ENCODE measurements at places on chromosomes 11 and 22.
A peak's percentile ranks its signal among the peaks of the same experiment; 100 is the strongest.

GRCh38 chr11:128940156-128940555 is 2.5 kb downstream of the TP53AIP1 start:
- no peak for DNase-seq

- DNase-seq, result no peak
Measured at GRCh38 chr11:107706531-107706930, 5.3 kb downstream of the SLN start.

GRCh38 chr11:17573526-17573925 is 26.5 kb downstream of the OTOG start:
- DNase-seq, result no peak

- no peak for DNase-seq
Measured at GRCh38 chr11:19674836-19675235, 37.8 kb upstream of the NAV2 start.

DNA sequence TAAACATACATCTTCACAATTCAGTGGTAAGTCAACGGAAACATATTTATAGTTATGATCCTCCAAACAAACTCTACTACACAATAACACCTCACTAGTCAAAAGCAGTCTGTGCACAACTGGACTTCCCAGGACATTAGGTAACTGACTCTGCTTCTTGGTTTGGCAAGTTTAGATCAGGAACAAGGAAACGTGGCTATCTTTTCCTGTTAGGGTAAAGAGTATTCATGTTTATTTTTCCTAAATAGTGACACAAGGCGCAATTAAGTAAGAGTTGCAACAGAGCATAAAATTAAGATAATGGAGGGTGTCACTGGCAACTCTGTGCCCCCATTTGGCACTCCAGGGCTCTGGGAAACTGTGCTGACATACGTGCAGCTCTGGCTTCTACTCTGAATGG is 70.2 kb upstream of the TP53AIP1 start:
- DNase-seq, result no peak

- DNase-seq, result no peak
Measured at GRCh38 chr11:93983542-93984195, 37.5 kb upstream of the HEPHL1 start.

DNA sequence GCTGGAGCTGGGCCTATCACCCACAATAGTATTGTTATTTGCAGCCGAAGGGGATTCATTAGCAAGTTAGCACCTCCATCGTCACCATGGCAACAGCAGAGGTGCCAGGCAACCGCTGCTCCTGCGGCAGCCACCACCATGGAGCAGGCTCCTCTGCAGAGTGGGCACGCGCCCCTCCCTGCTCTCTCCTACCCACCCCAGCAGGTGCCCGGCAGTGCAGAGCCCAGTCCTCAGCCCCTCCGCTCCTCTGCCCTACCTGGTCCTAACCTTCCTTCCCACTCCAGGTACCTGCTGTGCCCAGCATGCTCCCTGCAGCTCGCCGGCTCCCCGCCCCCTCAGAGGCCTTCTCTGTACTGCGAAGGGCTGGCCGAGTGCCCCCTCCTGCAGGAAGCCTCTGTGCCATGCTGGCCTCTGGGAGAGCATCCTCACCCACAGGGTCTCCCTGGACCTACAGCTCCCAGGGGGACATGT is 3.6 kb downstream of the DUSP8 start:
- DNase-seq, result no peak

DNA sequence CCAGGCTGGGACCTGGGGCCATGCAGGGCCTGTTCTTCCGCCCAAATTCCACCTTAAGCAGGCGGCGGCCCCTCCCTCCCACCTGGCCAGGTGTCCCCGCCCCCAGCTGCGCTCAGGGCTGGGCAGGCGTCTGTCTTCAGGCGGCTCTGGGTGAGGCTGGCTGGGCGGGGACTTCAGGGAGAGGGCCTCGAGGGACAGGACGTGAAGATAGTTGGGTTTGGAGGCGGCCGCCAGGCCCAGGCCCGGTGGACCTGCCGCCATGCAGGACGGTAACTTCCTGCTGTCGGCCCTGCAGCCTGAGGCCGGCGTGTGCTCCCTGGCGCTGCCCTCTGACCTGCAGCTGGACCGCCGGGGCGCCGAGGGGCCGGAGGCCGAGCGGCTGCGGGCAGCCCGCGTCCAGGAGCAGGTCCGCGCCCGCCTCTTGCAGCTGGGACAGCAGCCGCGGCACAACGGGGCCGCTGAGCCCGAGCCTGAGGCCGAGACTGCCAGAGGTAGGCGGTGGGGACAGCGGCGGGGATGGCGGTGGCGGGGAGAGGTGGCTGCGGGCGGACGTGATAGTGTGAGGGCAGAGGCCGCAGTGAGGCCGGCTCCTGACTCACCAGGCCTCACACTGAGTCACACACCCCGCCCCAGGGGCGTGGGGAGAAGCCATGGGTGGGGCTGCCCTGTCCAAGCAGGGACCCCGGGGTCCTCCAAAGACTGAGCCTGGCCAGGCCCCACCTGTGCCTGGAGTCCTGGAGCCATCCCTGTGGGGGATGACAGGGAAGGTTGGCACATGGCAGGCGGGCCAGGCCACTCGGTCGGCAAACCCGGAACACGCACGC is at the start of gene PKP3:
Gene PKP3 (plus strand): TSS at position 176 of the 824 bp plus-strand sequence. CDS start 84 bp downstream, at position 260.
- DNase-seq, result no peak

GRCh38 chr22:42060489-42060888 is 10.1 kb downstream of the NAGA start:
- DNase-seq, result no peak

- no peak for DNase-seq
Measured at GRCh38 chr22:29937940-29938693, 55.1 kb downstream of the MTMR3 start.

DNA sequence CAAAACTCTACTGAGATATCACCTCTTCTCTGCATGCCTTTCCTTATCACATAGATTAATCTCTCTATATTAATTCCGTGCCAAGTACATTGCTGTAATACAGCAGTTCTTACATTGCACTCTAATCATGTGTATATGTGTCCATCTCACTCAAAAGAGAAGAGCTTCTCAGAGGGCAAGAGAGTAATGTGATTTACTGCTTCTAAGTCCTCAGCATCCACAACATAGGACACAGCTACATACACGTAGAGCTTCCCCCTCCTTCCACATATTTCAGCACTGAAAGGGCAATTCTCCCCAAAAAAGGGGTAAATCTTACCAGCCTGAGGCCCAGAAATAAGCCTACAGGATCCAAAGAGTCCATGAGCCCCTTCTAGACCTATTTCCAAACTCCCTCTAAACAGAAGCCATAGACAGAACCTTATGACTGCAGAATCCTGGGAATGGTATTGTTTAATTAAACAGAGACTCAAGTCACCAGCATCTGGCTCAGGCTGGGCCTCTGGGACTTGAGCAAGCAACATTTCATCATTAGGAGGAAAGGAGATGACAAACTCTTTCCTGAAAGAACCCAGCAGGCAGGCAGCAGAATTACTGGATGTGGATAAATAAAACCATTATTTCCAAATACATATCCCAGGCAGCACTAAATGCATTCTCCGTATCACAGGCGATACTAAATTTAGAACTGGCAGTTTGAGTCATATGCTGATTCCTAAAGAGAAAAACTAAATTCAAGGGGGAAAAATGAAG is 87.2 kb downstream of the KCNC1 start:
- peak; percentile 62 for DNase-seq

DNA sequence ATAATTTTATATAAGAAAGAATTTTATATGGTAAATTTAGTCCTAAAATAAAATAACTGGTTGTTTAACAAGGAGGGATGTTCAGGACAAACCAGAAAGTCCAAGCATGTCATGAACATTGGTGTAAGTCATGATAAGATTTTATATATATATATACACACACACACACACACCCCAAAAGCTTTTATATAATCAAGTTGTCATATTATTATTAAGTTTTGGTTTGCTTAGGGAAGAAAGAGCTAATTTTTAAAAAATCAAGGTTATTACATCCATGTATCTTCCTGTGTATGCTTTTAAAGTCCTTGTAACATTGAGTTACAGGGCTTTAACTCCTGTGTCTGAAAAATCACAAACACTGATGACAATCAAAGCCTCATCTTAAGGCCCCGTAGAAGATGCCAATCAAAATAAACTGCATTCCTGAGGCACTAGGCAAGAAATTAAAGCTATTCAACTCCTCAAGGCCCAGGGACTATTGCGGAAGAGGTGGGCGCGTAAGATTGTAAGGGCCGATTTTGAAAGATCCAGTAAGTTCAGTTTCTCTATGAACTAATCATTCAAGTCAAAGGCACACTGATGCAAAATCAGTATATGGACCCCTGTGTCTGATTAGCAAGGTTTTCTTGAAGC is 16.8 kb downstream of the APOL6 start:
- DNase-seq, result no peak

- DNase-seq, result no peak
Measured at GRCh38 chr11:8205566-8205965, 36.7 kb upstream of the RIC3 start.

DNA sequence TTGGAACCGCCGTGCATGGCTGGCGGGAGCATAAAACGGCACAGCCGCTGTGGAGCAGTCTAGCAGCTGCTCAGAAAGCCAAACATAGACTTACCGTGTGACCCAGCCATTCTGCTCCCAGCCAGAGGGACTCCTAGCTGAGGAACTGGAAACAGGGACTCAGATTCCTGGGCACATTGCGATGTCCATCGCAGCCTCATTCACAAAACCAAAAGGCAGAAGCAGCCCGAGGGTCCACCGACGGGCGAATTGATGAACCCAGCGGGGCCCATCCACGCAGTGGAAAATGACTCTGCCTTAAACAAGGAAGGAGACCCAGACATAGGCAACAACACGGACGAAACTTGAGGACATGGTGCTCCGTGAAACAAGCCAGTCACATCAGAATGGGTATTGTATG is 5.7 kb upstream of the MUC5B start:
- DNase-seq, result no peak

DNA sequence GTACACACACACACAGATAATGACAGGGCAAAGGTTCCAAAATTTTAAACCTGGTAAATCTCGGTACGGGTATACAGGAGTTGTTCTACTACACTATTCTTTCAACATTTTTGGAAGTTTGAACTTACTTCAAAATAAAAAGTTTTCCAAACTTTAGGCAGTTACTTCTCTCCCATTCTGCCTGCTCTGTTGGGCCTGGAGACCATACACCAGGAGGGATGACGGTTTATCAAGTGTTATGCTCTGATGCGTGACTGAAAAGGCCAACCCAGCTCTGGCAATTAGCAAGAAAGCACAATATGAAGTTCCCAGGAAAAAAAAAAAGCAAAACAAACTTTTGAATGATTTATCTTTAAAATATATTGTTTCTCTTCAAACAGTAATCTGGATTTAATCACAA is 969 bp downstream of the SERPIND1 start:
- no peak for DNase-seq

- DNase-seq, result peak; percentile 59
Measured at GRCh38 chr11:101127699-101128570, 1.7 kb downstream of the PGR start.

GRCh38 chr11:8532475-8532874 is 61.6 kb downstream of the STK33 start:
- no peak for DNase-seq

GRCh38 chr11:60766547-60766946 is 9.9 kb downstream of the MS4A15 start:
- DNase-seq, result no peak

- peak; percentile 45 for DNase-seq
Measured at GRCh38 chr11:61776561-61777075, 15.8 kb downstream of the TMEM258 start.

- no peak for DNase-seq
Measured at GRCh38 chr22:37007651-37008050, 11.6 kb downstream of the TST start.

- DNase-seq, result no peak
Measured at GRCh38 chr22:20218987-20219386, 49.1 kb downstream of the RTN4R start.

GRCh38 chr11:78207532-78208256 is 19.0 kb downstream of the USP35 start:
- no peak for DNase-seq

- DNase-seq, result no peak
Measured at GRCh38 chr11:121231576-121232278, 60.8 kb upstream of the SC5D start.

- no peak for DNase-seq
Measured at GRCh38 chr11:97638641-97639224, 1248.9 kb downstream of the JRKL start.

GRCh38 chr11:46377831-46378230 is 3.6 kb upstream of the MDK start:
- no peak for DNase-seq

DNA sequence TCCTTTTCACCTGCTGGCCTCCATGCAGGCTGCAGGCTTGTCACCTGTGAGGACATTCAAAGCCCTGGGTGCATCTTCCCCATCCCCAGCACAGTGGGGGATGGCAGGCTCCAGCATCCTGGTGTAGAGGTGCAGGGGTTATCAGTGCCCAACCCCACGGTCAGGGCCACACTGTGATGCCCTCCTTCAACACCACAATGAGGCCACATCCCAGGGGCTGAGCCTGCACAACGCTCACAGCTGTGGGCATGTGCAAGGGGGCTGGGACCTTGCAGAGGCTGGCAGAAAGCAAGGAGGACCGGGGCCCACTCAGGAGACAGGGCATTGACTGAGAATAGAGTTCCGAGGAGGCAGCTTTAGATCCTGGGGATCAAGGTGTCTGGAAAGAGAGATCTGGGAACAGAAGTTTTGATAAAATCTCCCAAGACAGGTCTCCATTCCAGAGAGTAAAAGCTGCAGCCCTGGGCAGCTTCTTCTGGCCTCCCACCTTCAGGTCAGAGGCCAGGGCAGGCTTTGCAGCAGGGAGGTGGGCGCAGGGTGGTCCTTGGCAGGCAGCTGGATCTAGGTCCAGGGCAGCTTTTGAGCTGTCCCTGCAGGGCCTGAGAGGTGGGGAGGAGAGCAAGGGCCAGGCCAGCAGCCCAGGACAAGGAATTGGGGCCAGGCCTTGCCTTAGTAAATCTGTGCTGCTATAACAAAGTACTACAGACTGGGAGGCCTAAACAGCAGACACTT is 250.8 kb upstream of the B3GAT1 start:
- no peak for DNase-seq

- no peak for DNase-seq
Measured at GRCh38 chr11:72786305-72787215, 7.3 kb downstream of the STARD10 start.

GRCh38 chr11:65586676-65587075 is 8.9 kb downstream of the KCNK7 start:
- DNase-seq, result no peak

GRCh38 chr11:125287491-125288210 is 123.1 kb downstream of the PKNOX2 start:
- peak; percentile 96 for DNase-seq

GRCh38 chr11:114089748-114090147 is 30.2 kb downstream of the ZBTB16 start:
- DNase-seq, result no peak

DNA sequence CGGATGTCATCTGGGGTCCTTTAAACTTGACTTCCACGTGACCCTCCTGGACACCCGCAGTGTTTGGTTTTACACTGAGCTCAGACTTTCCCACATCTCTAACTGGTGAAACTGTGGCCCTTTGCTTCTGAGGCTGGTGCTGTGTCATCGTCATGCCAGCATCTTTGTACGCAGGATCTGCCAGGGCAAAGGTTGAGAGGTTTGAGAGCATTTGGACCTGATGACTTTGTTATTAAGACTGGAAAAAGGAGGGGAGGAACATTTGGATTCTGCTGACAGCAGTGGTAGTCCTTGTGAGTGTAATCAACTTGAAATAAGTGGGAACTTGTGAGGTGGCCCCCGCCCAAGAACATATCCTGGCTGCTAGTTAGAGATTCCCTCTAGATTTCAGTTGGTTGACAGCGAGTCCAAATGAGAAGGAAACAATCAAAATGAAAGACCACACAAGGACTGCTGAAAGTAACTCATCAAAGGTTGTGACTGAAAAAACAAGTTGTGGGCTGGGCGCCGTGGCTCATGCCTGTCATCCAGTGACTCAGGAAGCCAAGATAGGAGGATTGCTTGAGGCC is 102.5 kb downstream of the KIAA1671 start:
- DNase-seq, result no peak

- peak; percentile 51 for DNase-seq
Measured at GRCh38 chr22:19984201-19984753, 32.3 kb downstream of the ARVCF start.

Data from muscle of back (tissue), 13 donors.